ENCODE measurements at places on chromosomes 1 and 21. TPM values are rescaled to one million over a fixed set of nuclear protein-coding genes. Genes with fewer than 3 reads are reported as not detected.

DNA sequence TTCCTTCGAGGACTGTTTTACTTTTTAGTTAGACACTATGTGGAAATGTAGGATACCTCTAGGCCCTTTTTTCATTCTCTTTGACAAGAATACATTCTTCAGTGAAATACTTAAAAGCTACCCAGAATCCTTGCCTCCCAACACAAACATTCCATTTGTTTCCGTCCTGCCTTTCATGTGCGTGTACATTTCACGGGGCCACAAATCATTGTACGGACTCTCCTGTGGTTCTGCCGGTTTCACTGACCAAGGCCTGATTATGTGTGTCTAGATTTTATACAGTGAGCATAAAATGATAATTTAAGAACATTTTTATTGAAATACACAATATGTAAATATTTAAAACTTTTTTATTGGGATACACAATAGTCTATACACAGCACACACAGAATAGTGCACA, 76.4 kb downstream of the RUNX3 start:
- H3K27me3 ChIP-seq: peaks cover under 1% of the 10 kb centered on the region
- peaks cover 3% of the 10 kb centered on the region for H3K4me1 ChIP-seq
- no peak for DNase-seq

DNA sequence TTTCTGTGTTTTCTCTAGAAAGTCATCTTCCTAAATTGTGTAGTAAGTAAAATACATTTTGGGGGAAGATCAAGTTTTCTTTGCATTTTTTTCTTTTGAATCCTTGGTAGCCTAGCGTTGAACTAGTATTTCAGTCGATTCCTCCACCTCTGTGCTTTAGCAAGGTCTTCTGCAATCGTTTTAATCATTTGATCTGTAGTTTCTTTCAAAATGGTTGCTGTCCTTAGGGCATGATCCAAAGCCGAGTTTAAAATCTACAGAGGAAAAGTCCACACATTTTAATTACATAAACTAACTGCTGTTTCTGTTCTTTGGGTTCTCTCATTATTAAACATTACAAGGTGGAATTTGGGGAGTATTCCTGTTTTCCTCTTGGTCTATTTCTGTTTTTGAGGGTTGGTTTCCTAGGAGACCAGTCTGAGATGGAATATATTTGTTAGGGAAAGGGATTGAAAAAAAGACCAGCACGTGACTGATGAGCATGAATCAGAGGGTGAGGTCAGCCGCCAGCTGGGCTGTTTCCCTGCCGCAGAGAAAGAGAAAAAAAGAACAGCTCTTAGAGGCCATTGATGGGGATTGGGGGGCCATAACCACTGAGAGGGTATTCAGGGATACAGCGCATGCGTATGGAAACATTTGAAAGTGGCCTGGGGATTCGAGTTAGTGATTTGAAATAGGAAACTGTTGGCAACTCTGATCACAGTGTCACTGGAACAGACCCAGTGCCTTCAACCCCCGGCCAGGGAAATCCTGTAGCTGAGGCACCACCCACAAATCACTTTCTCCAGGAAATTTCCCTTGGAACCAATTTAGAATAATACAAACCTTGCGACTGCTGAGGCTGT, 40.6 kb downstream of the AKNAD1 start:
- H3K27ac ChIP-seq: peak overlapping the region; percentile 76
- H3K27me3 ChIP-seq: no peaks in the 10 kb centered on the region
- peak; percentile 86 for DNase-seq

GRCh38 chr1:152667648-152668047, 4.5 kb downstream of the LCE2D start:
- H3K4me3 ChIP-seq: no peak overlapping the region
- H3K4me1 ChIP-seq: no peaks in the 10 kb centered on the region
- H3K36me3 ChIP-seq: no peaks in the 10 kb centered on the region
- H3K27ac ChIP-seq: no peak overlapping the region
- DNase-seq: no peak

Gene SPRR3
- 1.1 TPM for total RNA-seq

Gene RGS1
- 1.7 TPM for total RNA-seq

Gene LRRC71
- total RNA-seq: not detected

GRCh38 chr1:4306559-4307467, 347.6 kb upstream of the AJAP1 start:
- no peaks in the 10 kb centered on the region for H3K4me1 ChIP-seq
- no peak overlapping the region for H3K4me3 ChIP-seq
- H3K27me3 ChIP-seq: no peaks in the 10 kb centered on the region
- DNase-seq: no peak
- no peaks in the 10 kb centered on the region for H3K36me3 ChIP-seq

- H3K36me3 ChIP-seq: no peaks in the 10 kb centered on the region
- H3K4me3 ChIP-seq: no peak overlapping the region
- no peak for DNase-seq
- no peaks in the 10 kb centered on the region for H3K27me3 ChIP-seq
These were observed 66.6 kb downstream of the SPATA6 start for GRCh38 chr1:48405400-48405799.

DNA sequence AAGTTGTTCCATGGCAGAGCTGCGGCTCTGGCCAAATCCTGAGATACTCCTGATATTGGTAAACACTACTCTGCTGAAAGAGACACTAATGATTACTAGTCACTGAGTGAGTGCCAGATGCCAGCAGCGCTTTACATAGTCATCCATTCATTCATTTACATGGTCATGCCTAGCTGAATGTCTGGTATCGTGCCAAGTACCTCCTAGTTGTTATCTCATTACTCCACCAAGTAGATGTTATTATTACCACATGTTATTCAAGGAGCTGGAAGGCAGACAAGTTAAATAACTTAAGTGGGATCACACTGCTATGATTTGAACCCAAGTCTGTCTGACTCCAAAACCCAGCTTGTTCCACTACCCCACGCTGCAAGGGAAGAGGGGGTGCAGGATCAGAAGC, 4.7 kb downstream of the OLFML2B start:
- no peak overlapping the region for H3K4me3 ChIP-seq
- peaks cover 7% of the 10 kb centered on the region for H3K27me3 ChIP-seq
- H3K36me3 ChIP-seq: no peaks in the 10 kb centered on the region
- DNase-seq: no peak
- no peaks in the 10 kb centered on the region for H3K4me1 ChIP-seq

Gene KCTD3
- total RNA-seq: 12.8 TPM

GRCh38 chr1:47209725-47210325, 20.0 kb upstream of the PDZK1IP1 start:
- no peaks in the 10 kb centered on the region for H3K36me3 ChIP-seq
- H3K4me1 ChIP-seq: no peaks in the 10 kb centered on the region
- no peak overlapping the region for H3K27ac ChIP-seq
- no peak overlapping the region for H3K4me3 ChIP-seq

DNA sequence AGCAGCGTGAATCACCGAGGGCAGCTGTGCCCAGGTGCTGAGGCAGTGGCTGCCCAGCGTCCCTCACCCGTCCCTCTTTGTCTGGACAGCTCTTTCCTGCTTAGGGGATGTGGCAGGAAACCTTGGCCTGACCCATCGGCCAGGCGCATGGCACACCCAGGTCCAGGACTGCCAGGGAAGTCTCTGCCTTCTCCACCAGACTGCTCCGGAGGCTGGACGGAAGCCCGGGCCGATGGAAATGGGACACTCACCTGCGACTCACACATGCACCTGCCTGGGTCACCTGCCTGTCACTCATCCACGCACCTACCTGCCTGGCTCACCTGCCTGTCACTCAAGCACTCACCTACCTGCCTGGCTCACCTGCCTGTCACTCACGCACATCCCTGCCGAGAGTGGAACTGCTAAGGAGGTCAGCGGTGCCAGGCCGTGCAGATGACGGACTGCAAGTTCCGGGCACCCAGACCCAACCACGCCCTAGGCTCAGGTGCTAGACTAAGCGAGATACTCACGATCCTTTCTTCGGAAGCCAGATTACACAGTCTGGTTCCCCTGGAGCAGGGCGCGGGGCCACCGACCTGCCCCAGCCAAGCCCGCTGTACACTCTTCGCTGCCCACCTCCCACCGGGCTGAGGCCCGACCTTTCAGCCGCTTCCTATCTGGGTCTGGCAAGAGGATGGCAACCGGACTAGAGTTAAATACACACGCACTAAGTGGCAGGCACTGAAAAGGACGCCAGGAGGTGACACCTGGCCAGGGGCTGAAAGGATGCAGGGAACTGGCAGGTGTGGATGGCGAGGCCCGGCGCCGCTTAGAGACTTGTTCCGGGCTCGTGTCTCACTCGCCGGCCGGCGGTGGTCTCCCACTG, 1.1 kb downstream of the UBE2J2 start:
- DNase-seq: no peak
- peaks cover 18% of the 10 kb centered on the region for H3K36me3 ChIP-seq
- H3K4me3 ChIP-seq: peak overlapping the region; percentile 71
- no peaks in the 10 kb centered on the region for H3K27me3 ChIP-seq
- peaks cover 45% of the 10 kb centered on the region for H3K4me1 ChIP-seq
- peak overlapping the region; percentile 88 for H3K27ac ChIP-seq

DNA sequence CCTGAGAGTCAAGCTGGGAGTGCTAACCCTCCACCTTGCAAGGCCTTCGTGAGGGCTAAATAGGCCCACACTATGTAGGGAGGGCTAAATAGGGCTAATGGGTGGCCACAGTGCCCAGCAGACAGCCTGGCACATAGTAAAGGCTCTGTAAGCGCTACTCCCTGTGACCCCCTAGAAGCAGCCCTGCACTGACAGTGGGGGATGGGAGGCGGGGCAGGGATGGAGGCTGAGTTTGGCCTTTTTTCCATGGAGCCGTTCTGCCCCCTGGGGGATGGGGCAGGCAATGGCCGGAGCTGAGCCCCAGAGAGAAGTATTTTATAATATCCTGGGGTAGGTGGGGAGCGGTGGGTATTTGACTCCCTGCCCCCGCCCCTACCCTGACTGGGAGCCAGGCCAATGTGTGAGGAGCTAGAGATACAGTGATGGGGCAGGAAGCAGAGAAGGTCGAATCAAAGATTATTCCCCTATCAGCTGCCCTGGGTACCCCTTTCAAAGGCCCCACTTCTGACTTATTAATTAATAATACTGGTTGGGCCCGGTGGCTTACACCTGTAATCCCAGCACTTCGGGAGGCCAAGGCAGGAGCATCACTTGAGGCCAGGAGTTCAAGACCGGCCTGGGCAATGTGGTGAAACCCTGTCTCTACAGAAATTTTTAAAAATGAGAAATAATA, 42.3 kb downstream of the LACTBL1 start:
- no peaks in the 10 kb centered on the region for H3K27me3 ChIP-seq
- H3K27ac ChIP-seq: no peak overlapping the region
- DNase-seq: no peak
- no peaks in the 10 kb centered on the region for H3K36me3 ChIP-seq
- H3K4me1 ChIP-seq: no peaks in the 10 kb centered on the region

- no peak for DNase-seq
- no peaks in the 10 kb centered on the region for H3K27me3 ChIP-seq
- H3K27ac ChIP-seq: no peak overlapping the region
- no peak overlapping the region for H3K4me3 ChIP-seq
- no peaks in the 10 kb centered on the region for H3K4me1 ChIP-seq
- H3K36me3 ChIP-seq: no peaks in the 10 kb centered on the region
These were observed 1067.9 kb downstream of the TTLL7 start for GRCh38 chr1:82931006-82931405.

- no peaks in the 10 kb centered on the region for H3K27me3 ChIP-seq
- no peaks in the 10 kb centered on the region for H3K36me3 ChIP-seq
- DNase-seq: no peak
These were observed 49.4 kb downstream of the TENT5C start for GRCh38 chr1:117655220-117655577.

DNA sequence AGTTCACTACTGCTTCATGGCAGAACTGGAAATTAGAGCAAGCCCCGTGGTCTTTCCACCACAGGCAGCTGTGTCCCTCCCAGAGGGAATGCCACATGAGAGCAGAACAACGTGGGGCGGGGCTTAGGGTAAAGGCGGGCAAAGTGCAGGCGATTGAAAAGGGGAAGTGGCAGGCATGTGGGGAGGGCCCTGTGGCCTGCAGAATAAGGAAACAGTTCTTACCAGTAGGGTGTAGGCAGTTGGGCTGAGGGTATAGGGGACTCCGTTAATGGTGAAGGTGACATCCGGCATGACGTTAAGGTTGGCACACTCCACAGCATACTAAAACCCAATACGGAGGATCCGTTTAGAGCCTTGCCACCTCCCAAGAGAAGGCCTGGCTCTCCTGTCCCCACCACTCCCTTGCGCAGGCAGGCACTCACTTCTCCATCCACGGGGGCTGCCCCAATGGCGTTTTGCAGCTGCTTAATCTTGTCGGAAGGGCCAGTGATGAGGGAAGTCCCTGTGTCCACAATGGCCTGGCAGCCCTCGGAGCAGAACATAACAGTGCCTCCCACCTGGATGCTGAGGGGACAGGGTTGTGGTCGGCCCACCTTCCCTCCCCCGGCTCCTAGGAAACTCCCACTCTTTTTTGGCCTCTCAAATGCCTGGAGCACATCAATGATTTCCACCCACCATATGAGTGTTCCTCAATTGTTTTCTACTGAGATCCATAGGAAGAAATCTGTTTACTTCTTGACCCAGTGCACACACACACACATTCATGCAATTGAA, 9.1 kb upstream of the RAB7B start:
- H3K36me3 ChIP-seq: no peaks in the 10 kb centered on the region
- no peak overlapping the region for H3K27ac ChIP-seq
- H3K4me1 ChIP-seq: no peaks in the 10 kb centered on the region

Gene SYCP1
- total RNA-seq: not detected

DNA sequence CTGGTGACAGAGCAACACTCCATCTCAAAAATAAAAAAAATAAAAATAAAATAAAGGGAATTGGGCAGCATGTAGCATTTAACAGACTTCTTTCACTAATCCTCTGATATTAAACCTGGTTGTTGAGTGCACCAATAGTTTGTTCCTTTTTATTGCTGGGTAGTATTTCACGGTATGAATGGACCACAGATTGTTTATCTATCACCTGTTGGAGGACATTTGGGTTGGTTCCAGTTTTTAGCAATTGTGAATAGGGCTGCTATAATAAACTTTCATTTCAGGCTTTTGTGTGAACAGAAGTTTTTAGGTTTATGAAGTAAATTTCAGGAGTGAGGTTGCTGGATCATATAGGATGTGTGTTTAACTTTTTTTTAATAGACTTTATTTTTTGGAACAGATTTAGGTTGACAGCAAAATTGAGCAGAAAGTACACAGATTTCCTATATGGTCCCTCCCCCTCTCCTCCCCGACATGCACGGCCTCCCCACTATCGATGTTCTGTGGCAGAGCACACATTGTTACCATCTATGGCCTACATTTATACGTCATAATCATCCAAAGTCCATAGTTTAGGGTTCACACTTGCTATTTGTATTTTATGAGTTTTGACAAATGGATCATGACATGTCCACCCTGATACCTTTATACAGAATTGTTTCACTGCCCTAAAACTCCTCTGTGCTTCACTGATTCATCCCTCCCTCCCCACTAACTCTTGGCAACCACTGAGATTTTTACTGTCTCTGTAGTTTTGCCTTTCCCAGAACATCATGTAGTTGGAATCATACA, 66.1 kb upstream of the TMPRSS2 start:
- no peak overlapping the region for H3K27ac ChIP-seq
- no peaks in the 10 kb centered on the region for H3K4me1 ChIP-seq
- H3K4me3 ChIP-seq: no peak overlapping the region
- no peaks in the 10 kb centered on the region for H3K27me3 ChIP-seq

Gene ATAD3C
- total RNA-seq: 0.99 TPM

- no peaks in the 10 kb centered on the region for H3K27me3 ChIP-seq
- DNase-seq: no peak
- H3K36me3 ChIP-seq: no peaks in the 10 kb centered on the region
- H3K27ac ChIP-seq: no peak overlapping the region
These were observed 16.4 kb downstream of the KCNA10 start for GRCh38 chr1:110502402-110503151.

- no peak overlapping the region for H3K27ac ChIP-seq
- peak overlapping the region; percentile 24 for H3K4me3 ChIP-seq
- H3K36me3 ChIP-seq: no peaks in the 10 kb centered on the region
These were observed 3.1 kb downstream of the PTAFR start for GRCh38 chr1:28173151-28173979.

Gene LCE2A
- not detected for total RNA-seq

Measured in psoas muscle (tissue), 8 donors.